GM04503 (cell line): ENCODE measurements at places on chromosomes 7 and 10.

GRCh38 chr7:132453826-132454225, 122.4 kb downstream of the PLXNA4 start:
- no peak for DNase-seq

- DNase-seq: no peak
These were observed 179.9 kb upstream of the TMEM72 start for GRCh38 chr10:44731283-44731682.

DNA sequence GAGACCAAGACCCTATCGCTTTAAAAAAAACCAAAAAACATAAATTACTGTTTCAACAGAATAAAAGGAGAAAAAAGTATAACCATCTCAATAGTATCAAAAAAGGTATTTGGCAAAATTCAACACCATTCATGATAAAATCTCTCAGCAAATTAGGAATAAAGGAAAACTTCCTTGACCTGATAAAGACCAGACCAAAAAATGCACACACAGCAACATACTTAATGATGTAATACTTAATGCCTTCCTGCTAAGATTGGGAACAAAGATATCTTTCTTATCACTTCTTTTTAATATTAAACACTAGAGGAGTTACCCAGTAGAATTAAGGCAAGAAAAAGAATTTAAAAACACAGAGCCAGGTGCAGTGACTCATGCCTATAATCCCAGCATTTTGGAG, 79.3 kb downstream of the CNOT4 start:
- no peak for DNase-seq

- no peak for DNase-seq
These were observed 36.6 kb upstream of the SAMD8 start for GRCh38 chr10:75074711-75075445.

DNA sequence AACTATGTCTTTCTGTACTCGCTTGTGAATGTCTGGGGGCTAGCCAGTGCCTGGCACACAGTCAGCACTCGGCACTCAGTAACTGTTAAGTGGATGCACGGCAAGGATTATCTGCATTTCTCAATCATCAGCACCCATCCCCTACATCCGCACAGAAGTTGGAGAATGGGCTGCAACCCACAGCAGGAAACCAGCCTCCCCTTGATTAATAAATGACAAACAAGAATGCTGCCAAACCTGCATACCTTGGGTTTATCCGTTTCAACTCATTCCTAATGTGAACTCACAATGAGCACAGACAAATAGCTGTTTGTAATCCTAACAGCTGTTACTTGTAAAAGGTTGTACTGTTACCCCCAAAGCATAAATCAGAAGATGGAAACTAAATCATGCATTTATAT, 28.9 kb downstream of the PPP1R3C start:
- DNase-seq: no peak

- no peak for DNase-seq
These were observed 339.1 kb downstream of the HGF start for GRCh38 chr7:81430761-81431160.

DNA sequence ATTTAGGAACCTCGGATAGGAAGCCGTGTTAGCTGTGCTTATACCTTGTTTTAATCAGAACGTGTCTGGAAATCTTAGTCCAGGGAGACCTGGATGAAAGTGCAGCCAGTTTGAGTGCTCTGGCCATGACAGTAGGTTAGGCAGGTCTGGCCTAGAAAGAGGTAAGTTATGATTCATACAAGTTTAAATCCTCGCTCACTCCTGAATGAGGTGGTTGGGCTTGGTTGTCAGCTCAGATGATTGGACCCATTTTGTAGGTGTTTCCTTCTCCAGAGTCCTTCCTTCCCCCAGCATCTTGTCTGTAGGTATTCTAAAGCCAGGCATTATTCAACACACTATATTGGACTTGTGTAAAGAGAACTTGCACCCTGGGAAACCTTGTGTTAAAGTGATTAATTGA, 561.9 kb upstream of the GALNT17 start:
- DNase-seq: no peak

DNA sequence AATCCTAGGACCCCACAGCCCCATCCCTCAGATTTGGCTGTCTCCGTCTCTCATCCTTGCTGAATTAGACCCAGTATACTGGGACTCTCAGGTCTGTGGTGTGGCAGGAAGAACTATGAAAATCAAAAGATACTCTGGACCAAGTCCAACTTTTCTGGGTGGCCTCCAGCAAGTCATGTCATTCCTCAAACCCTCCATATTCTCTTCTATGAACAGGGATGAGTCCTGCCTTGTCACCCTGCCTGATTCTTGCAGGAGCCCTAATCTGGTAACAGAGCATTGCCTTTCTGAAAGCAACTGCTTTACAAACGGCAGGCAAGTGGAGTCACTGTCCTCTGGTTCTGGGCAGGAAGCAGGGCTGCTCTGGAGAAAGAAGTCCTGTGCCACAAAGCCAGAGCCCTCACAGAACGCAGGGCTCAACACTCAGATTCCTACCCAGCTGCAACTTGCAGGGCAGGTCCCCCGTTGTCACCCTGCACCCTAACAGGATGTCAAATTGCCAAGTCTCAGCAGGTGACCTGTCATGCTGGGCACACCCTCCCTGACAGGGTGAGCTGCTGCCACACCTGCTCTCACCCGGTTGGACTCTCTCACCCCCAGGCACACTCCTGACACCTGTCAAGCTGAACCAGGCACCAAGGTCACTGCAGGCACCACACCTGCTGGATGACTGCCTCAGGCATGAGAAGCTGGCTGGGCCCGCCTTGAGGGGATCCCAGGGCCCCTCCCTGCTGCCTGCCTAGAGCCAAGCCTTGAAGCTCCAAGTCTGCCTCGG, 227.7 kb downstream of the KCNMA1 start:
- no peak for DNase-seq

DNA sequence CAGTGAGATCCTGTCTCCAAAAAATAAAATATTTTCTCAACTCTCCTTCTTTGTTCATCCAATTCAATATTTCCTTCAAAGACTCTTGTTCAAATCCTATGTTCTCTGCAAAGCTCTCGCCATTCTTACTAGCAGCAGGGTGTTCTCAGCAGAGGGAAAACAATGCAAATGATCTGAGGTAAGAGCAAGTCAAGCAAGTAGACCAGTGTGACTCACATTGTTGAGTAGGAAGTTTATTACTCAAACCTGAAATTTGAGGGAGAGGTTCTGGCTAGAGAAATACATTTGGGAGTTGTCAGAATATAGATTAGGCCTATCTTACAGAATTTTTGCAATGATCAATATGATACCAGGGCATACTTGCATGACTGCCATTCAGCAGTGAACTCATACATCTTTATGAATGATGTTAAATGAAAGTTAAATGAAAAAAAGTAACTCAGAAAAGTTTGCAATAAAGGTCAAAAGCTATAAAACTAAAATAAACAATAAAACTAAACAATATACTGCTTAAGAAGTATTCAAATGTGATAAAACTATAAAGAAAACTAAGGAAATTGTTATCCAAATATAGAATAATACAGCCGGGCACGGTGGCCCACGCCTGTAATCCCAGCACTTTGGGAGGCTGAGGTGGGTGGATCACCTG, 5.8 kb downstream of the IDE start:
- DNase-seq: no peak

GRCh38 chr7:142094861-142095260, 16.7 kb upstream of the MGAM2 start:
- no peak for DNase-seq

DNA sequence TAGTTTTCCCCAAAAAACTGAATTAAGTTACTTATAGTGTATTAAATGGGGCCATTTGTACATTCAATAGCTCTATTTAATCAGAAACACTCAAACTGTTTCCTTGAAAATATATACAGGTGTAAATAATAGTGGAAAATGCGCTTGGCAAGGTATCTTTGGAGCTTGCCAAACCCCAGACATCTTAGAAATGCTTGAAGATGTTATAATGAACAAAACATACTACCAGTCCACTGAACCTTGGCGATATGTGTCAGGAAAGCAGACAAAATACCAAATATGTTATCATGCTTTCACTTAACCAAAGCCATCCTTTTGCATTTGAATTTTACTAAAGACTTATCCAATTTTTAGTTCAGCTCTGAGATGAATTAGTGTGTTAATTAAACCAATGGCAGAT, 352.7 kb upstream of the SEMA3A start:
- no peak for DNase-seq

- no peak for DNase-seq
These were observed 18.9 kb downstream of the BHLHA15 start for GRCh38 chr7:98229991-98230745.

- no peak for DNase-seq
These were observed 3.4 kb upstream of the ZNF503 start for GRCh38 chr10:75404815-75405597.

GRCh38 chr10:3103646-3104045, 36.3 kb downstream of the PFKP start:
- no peak for DNase-seq

GRCh38 chr10:4576206-4576605, 249.8 kb upstream of the AKR1E2 start:
- DNase-seq: no peak

- no peak for DNase-seq
These were observed 12.5 kb downstream of the GPER1 start for GRCh38 chr7:1100386-1100785.

DNA sequence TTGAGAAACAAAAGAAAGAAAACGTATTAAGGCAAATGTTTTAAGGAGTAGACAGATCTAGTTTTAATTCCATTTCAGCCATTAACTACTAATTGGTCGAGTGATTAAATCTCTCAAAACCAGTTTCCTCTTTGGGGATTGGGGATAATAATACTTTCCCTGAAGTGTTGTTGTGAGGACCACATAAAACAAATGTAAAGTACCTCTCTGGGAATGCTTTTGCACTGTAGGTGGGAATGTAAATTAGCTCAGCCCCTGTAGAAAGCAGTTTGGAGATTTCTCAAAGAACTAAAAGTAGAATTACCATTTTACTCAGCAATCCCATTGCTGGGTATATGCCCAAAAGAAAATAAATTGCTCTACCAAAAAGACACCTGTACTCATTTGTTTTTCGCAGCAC, 36.0 kb upstream of the PPP1R3C start:
- DNase-seq: no peak

DNA sequence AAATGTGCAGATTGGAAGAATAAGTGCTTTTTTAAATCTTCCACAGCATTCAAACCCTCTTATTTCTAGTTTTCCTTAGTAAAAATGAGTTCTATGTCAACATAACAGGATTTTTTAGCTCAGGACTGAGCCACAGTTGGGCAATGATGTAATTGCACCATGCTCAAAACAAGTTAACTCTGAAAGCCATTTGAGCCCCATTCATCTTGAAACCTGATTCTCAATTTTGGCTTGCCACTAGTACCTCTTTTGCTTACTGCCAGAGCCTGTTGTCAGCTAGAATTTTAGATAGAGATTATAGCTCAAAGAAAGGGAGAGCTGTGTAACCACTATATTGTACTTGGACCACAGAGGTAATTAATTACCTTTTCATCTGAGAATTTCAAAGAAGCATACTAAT, 1028.5 kb upstream of the PHF14 start:
- no peak for DNase-seq

GRCh38 chr10:106355450-106355849, 809.1 kb downstream of the SORCS1 start:
- DNase-seq: no peak

GRCh38 chr10:62062028-62062427, 160.5 kb downstream of the ARID5B start:
- DNase-seq: no peak

GRCh38 chr10:112475575-112476218, 28.7 kb downstream of the VTI1A start:
- no peak for DNase-seq

DNA sequence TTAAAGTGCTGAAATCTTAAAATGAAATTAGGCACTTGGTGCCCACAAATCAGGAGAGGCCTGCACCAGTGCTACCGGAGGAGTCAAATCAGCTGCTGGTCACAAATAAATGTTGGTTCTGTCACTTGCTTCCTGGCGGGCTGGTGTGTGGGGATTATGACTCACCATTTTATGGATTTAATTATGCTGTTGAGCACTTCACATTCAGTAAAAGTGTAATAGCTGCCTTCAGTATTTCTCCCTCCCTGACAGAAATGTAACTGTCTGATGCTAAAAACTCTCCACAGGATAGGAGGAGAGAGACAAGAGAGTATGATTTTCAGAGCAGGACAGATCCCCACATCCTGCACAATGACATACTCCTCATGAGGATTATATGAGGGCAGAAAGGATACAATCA, 186.0 kb downstream of the JAZF1 start:
- DNase-seq: no peak

DNA sequence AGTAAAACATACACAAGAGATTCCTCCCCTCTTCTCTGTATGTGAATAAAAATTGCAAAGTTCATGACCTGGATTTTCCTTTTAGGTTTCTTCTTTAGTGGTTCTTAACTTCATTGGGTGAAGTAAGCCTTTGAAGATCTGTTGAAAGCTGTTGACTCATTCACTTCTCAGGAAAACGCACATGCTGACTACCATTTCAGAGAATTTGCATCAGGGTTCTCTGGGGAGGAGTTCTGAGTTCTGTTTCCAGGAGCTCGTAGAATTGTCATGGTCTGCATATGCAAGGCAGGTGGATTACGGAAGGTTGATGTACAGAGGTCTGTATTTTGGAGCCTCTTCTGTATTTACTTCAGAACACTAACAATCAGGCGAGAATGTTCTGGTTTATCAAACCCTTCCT, 962 bp upstream of the SLC26A4 start:
- DNase-seq: peak; percentile 65

GRCh38 chr10:24569828-24570657, 153.6 kb downstream of the ARHGAP21 start:
- no peak for DNase-seq

DNA sequence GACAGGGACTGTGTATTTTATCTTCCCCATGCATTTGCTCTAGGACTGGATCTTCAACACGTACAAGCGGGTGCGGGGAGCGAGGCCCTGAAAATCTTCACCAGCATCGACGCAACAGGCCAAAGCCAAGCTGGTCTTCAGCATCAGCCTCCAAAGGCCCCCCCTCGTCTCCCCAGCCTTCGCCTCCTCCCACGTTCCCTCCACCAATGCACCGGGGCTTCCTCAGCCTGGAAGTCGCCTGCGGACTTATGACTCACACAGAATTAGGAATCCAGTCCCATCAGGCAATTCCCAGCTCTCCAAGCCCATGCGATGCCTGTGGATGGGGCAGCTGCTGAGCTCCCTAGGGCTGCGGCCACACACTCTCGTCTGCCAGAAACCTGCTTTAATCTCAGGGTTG, 36.3 kb upstream of the RNF32 start:
- DNase-seq: no peak

GRCh38 chr10:49419005-49419404, 23.1 kb upstream of the DRGX start:
- no peak for DNase-seq

DNA sequence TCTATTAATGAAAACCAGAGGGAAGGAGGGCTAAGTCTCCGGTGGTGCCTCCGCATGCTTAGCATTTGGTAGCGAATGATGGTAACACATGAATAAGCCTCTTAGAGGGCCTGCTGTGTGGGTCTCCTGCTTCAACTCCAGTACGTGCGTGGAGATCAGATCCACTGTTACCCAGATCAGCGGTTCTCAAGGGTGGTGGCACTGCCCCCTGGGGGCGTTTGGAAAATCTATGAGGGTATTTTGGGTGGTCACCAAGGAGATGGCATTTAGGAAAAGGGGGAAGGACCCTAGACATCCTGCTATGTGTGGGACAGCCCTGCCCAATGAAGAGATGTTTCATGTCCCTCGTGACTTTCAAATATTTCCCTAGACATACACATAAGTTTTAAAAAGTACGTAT, 57.1 kb upstream of the TM9SF3 start:
- no peak for DNase-seq
